Stimulated activated CD4-positive, alpha-beta T cell treated with anti-CD3 and anti-CD28 coated beads, Interleukin-15, amount 100 ng/mL, for 48 hours (primary cell): ENCODE measurements at places on chromosomes 11 and 22.

DNA sequence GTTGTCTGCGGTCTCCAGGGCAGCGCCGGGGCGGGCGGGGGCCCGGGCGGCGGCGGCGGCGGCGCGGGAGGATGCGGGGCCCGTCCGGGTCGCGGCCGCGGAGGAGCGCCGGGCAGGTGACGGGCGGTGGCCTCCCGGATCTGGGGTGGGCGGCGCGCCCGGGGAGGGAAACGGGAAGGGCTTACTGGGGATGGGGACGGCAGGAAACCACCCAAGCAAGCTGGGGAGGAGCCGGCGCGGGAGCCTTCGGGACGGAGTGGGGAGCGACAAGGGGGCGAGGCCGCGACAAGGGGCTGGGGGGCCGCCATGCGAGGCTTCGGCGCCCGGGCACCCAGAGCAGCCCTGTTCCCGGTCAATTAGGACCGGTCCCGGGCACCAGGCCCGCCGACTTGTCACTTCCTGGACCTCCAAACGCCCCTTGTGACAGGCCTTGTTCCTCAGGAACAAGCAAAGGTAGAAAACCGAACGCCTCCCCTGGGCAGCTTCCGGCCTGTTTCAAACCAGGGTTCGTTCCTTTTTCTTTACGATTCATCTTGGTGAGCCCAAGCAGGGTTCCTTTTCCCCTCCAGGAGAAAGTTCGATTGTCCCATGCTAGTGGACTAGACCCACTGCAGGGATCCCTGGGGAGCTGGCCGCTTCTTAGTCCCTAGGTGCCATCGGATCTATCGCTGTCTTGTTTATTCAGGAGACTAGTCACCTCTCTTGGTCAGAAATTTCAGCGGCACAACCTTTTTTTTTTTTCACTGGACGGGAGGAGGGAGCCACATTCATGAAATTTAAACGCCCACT lies 492 bp downstream of the JHY start:
- DNase-seq: no peak

- DNase-seq: peak; percentile 74
These were observed at the start of gene MPZL3 for GRCh38 chr11:118251858-118252652. TSS of gene MPZL3 (minus strand) at chr11:118252365. CDS start at chr11:118252294, 71 bp downstream.

DNA sequence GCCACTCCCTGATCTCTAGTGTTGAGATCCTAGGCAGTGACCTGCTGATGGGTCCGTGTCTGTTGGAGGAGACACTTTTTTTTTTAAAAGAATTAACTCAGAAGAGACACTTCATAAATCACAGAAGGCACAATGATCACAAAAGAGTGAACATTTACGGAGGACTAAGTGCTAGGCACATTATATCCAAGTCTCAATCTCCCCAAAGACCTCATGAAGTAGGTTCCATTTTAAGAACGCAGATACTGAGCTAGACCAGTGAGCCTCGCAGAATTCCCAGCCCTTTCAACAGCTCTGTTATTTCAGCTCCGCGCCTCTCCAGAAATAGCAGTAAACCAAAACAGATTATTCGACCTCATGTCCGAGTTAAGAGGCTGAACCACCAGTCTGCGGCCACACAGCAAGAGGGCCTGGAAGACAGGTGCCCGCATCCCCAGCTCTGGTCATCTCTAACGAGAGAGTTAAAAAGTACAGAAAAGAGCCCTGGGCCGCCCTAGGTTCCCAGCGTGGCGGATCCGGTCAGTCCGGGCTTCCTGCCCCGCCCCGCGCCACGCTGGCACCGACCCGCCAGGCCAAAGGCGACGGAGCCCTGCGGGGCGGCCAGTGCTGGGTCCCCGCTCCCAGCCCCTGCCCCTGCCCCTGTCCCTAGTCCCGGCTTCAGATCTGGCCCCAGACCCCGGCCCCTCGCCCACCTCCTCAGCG lies 612 bp downstream of the XBP1 start:
- DNase-seq: no peak

DNA sequence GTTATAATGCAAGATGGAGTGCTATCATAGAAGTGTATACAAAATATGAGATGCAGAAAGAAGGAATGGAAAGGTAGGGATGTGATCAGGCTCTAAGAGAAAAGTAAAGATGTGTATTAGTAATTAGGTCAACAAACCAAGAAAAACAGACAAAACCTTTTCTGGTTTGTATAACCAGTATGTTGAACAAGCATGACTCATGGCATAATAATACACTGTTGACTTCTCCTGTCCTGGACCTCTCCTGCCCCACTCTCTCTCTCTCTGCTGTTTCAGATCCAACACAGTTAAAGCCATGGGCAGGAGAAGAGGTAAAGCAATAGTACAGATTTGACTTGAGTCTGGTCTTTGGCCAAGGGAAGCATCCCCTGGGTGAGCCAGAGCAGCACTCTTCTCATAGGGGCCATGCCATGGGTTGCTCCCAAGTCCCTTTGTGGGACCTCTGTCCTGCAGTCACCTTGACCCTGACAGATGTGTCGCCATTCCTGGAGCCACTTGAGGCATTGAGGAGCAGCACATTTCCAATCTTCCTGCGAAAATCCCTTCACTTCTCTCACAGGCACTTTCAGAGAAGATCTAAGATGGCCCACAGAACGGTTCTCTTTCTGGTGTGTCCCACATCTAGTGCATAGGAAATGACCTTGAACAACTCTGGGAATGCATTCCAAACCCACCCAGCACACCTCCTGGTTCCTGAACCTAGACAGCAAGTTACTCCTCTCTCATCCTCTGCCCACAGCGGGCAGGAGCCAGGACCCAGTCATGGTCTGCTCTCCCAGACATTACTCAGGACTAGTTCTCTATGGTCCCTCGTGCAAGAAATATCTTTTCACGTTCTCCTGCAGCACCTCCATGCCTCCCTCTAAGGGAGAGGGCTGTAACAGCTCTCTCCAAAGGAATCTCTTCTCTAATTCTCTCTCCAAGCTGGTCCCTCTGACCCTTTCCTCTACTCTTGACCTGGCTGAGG lies 58.2 kb upstream of the PRSS23 start:
- DNase-seq: no peak
